ENCODE measurements at places on chromosomes 4 and X.

DNA sequence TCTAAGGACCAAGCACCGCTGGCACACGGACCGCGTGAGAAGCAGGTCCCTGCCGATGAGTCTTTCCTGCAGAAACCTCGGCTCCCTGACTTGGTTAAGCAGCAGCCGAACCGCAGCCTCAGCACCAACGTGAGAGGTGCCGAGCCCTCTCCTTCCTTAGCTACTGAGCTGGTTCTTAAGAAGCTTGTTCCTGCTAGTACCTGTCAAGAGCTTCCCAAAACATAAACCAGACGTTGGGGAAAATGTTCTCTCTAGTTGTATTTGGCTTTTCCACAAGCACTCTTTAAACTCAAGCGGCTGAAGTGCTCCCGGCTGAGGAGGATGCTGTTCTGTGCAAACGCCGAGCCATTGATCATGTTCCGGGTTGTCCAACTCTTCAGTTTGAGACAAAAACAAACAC, 29.3 kb upstream of the TLR3 start:
- DNase-seq, result no peak

- no peak for DNase-seq
Observed at GRCh38 chr4:172169871-172170270, 356.7 kb downstream of the GALNTL6 start.

DNA sequence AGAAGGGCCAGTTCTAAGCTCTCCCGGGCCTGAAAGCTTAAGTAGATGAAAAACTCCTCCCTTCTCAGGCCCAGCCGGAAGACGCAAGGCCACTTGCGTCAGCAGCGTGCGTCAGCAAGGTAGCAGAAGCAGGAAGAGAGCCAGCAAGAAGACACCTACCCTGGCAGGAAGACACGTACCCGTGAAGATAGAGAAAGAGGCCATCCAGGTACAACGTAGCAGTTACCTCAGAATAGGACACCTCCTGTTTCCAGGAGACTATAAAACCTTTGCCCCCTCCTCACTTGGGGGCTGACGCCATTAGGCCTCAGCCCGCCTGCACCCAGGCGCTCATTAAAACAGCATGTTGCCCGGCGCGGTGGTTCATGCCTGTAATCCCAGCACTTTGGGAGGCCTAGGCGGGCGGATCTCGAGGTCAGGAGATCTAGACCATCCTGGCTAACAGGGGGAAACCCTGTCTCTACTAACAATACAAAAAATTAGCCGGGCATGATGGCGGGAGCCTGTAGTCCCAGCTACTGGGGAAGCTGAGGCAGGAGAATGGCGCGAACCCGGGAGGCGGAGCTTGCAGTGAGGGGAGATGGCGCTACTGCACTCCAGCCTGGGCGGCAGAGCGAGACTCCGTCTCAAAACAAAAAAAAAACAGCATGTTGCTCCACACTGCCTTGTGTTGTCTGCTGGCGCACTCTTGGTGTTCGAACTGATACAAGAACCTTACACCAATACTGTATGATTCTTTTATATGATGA, 242.7 kb upstream of the NWD2 start:
- DNase-seq, result no peak

- DNase-seq, result peak; percentile 89
Observed at GRCh38 chr4:38667085-38667893, 3.3 kb downstream of the KLF3 start.

DNA sequence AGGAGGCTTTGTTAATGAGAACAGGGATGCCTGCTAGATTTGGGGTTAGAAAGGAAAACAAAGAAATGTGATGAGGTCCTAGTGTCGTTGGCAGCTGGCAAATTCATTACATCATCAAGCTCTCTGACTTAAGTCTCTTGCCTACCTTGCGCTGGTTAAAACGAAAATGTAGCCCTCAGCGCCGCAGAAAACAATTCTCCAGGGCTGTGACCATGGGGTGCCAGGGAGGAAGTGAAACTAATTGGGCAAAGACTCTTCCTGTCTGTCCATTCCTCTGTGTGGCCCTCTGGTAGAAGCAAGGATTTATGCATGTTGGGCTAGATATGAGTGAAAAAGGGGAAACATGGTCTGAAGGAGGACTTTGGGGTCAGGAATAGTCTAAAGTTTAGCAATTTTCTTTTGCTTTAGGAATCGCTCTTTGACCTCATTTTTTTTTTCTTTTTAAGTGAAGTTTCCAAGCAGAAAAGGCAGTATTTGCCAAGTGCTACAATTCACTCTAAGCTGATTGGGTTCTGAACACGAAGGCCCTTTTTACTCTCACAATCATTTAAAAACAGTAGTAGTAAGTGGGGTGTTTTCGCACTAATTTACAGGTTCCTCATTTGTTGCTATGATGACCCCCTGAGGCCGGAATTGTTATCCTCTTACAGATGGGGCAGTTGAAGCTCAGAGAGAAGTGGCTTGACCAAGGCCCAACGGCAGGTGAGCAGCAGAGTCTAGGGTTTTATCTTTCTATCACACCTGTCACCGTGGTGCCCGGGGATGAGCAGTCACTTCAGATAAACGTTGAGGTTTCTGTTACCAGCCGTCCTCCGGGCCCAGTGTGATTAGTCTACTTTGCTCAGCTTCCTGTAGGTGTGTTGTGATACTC, 27.3 kb upstream of the CHRNA9 start:
- no peak for DNase-seq

DNA sequence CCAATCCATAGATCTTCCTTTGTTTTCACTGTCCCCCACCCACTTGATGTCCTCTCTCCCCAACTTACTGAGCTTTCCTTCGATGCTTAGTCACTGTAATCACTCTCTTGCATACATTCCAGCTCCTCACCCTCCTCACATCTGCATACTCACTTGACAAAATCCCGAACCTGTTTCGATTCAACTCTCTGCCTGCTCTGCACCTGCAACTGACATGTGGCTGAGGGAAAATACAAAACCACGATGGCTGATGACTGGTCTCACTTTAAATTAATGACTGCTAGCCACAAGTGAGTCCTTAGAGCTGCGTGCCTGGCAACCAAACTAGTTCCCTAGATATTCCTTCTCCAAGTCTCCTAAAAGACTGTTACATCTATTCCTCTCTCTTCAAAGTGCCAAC, 70.4 kb upstream of the FHL1 start:
- no peak for DNase-seq

DNA sequence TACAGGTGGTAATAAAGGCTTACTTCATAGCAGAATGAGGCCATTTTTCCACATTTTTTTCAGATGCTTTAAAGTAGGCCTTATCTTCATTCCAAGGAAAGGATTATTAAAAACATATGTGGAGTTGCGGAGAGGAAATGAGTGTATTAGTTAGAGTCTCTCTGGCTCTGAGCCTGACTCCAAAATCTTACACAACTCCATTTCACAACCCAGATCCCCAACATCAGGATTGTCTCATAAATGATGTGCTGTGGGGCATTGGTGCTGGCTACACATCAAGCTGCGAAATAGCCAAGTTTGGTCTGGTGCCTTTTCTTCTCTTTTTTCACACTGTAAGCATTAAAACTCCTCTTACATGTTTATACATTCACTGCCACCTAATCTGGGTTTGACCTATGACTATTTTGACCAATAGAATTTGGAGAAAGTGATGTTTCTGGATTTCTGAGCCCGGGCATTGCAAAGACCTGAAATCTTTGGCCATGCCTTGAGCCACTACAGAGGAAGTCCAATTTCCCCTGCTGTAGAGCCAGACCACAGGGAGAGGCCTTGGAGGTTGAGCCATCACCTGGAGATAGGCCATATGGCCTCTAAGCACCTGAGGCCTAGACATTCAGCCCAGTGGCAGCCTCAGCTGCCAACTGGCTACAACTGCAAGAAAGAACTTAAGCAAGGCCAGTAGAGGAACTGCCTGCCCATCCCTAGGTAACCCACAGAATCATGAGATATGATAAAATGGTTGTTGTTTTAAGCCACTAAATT, 16.7 kb upstream of the SOD3 start:
- DNase-seq, result peak; percentile 95

- peak; percentile 66 for DNase-seq
Observed at GRCh38 chr4:72896515-72896914, 173.0 kb downstream of the COX18 start.

- DNase-seq, result no peak
Observed at GRCh38 chr4:39712819-39713607, 15.1 kb downstream of the UBE2K start.

- no peak for DNase-seq
Observed at GRCh38 chrX:133380711-133381619, 34.3 kb downstream of the GPC4 start.

DNA sequence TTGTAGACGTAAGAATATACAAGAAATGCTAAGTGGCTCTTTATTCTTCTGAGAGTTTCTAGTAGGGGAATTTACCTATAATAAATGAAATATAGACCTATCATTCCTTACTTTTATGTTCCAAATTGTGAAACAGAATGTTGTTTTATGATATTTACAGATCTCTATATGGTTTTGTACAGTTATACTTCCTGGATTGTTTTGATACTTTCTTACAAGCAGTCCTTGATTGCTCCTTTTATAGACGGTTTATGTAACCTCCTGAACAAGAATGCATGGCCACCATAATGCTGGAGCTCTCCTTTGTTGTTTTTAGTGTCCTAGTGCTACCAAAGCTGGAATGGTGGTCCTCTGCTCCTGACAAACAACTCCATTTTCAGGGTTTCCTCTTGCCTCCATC, 91.7 kb upstream of the RPA4 start:
- DNase-seq, result no peak

GRCh38 chr4:91089178-91089577, 962.0 kb downstream of the CCSER1 start:
- DNase-seq, result no peak

DNA sequence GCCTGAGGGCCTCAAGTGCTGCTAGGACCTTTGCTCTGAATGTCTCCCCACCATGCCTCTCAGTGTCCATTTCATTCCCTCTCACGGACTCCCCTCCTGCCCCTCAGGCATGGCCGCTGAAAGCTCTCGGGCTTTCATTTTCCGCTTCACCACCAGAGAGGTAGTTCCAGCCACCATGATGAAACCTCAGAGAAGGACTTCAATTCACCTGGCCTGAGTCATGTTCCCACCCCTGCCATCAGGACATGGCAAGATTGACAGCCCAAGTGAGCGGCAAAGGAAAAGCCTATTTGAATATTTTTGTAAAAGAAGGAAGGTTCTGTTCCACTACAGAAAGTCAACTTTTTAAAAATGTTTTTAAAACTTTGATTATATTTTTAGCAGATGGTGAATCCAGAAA, 249.3 kb upstream of the GALNT7 start:
- no peak for DNase-seq
